Stimulated activated CD4-positive, alpha-beta T cell treated with anti-CD3 and anti-CD28 coated beads, Interleukin-1b, Interleukin-23, amount 100 ng/mL, for 1 hour (primary cell): ENCODE measurements at places on chromosomes 2 and 18.

- no peak for DNase-seq
Observed at GRCh38 chr2:153971855-153972254, 100.1 kb downstream of the GALNT13 start.

DNA sequence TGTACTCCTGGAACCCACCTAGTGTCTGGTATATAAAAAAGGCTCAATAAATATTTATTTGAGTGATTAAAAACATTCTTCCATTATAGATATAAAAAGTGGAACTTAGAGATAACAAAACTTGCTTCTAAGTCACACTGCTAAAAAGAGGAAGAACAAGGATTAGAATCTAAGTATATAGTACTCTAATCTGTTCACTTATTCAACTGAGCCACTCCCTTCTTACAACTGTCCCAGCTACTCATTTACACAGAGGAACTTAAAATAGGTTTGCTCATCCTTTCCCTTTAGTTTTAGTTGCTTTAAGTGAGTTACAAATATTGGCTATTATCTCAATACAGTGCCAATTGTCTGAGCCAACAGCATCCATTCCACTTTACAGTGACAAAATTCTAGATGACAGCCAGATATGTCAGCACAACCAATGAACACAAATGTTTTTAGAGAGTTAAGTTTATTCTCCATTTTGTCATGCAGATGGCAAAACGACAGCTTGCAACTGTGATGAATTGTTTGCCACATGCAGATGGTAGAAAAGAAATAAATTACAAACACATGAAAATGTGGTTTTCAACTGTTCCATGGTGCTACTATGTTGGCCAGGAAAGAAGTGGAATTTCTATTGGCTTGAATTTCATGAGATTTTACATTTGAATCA is 280.7 kb upstream of the ZC3H15 start:
- no peak for DNase-seq

DNA sequence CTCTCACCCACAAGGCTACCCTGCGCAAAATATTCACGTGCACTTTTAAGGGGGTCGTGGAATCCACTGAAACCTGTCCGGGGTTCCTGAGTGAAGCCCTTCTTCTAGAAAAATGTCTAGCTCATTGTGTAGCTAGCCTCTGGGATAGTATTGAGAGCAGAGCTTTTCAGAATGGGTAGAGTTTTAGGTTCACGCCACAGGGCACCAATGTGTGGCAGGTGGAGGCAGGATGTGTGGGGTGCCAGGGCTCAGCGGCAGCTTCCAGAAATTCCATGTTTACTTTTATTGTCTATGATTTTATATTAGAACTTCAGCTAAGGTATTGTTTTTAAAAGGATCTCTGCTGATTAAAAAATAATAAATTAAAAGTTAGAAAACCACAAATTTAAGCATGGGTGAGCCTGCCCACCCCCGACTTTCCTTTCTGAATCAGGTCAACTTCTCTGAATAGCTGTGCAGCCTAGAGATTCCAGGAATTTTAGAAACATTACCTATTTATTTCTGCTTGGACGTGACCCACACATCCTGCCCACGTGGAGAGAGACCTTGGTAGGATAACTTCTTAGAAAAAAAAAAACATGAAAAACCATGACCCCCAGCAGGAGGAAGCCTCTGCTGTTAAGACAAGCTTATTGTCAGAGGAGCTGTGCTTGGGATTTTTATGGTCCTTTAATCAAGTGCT is 163.7 kb downstream of the CTIF start:
- DNase-seq = no peak

DNA sequence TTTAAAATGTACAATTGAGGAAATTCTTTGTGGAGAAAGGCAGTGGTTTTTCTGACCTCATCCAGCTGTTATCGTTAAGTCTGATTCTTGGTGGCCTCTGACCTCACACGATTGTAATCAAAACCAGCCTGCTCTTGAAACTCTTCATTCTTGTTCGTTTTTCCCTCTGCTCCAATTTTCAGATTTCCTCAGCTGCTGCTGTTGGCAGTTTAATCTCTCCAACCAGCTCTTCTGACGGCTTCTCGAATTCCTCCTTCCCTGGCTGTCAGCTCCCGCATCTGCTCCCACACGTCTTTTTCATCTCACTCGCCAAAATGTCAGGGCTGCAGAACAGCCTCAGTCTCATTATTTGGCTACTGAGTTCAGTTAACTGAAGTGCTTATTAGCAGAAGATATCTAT is 136.1 kb downstream of the DCDC2C start:
- DNase-seq = no peak

DNA sequence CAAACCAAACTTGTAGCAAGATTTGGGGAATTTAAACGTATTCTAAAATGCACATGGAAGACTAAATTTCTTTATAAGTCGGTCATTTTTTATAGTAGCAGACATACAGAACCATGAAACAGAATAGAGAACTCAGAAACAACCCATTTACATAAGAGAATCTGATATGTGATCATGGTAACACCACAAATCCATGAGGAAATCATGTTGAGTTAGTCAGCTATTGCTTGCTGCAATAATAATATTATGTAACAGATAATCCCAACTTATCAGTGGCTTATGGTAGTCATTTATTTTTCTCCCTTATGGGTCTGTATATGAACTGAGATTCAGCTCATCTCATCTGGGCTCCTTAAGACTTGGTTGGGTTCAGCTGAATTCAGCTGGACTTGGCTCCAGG is 103.4 kb upstream of the SERTAD2 start:
- no peak for DNase-seq

GRCh38 chr2:156077041-156077742 is 255.3 kb downstream of the NR4A2 start:
- DNase-seq = no peak

GRCh38 chr2:31579996-31580320 is 780 bp downstream of the SRD5A2 start:
- no peak for DNase-seq

GRCh38 chr2:240432820-240433801 is 2.4 kb upstream of the GPC1 start:
- DNase-seq = no peak

DNA sequence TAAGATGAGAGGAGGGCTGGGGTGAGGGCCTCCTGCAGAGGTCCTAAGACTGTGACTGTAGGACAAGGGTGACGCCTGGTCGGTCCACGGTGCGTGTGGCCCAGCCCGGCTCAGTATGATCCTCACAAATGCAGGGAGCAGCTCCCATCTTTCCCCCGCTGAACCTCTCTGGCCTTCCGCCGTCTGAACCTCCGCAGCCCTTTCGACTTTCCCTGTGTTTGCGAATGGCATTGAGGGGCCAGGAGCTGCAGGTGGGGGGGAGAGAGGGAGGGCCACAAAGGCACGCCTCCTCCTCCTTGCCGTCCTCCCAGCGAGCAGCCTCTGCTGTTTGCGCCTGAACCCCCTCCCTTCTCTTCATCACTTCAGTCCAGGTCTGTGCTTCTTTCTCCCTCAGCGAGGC is 68.6 kb upstream of the PXDN start:
- no peak for DNase-seq

- no peak for DNase-seq
Observed at GRCh38 chr18:13530033-13530878, 196.1 kb downstream of the FAM210A start.

DNA sequence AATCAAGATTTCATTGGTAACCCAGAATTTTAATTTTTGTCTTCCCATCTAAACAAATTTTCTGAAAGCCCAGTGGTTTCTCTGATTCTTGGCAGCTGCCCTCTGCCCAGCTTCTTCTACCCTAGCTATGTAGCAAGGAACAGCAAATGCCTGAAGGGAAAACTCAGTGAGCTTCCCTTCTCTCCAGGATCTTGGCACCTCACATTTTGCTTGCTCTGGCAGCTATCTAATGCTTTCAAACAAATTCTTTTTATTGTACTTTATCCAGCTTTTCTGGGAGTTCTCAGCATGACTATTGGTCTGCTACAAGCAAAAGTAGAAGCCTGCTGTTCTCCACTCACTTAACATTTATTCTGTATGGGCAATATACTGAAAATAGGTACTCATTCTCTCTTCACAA is 18.3 kb upstream of the GFPT1 start:
- DNase-seq = no peak

DNA sequence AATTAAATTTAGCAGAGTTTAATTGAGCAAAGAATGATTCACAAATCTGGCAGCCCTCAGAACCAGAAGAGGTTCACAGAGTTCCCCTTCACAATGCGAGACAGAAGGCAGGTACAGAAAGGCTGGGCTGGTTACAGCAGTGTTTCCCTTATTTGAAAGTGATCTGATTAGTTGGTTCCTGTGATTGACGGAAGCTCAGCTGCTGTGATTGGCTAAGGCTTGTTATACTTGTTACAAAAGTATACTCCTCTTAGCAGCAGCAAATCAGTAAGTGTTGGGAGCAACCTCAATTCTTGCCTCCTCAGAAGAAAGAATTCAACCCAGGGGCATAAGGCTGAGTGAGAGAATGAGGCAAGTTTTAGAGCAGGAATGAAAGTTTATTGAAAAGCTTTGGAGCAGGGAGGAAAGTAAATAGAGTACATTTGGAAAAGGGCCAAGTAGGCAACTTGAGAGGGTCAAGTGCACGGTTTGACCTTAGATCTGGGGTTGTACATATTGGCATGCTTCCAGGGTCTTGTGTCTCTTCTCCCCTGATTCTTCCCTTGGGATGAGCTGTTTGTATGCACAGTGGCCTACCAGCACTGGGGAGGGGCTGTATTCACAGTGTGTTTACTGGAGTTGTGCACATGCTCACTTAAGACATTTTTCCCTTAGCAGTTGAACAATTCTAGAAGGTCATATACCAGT is 431.8 kb upstream of the RAB12 start:
- DNase-seq = no peak

- DNase-seq = no peak
Observed at GRCh38 chr2:216220976-216221375, 111.8 kb downstream of the XRCC5 start.

DNA sequence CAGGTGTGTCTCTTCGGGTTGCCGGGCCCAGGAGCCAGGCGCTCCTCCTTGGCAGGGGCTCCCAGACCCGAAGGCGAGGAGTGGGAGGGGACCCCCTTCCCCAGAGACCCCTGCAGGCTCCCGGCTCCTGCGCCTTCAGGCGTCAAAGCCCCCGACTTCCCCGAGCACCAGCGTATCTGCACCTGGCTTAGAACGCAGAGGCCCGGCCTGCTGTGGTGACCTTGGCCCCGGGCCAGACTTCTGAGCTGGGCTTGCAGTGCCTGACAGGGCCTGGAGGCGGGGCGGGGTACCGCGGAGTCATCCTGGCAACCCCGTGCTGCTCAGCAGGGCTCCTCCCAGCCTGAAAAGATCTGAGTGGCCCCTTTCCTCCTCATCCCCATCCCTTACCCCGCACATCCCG is 27.0 kb downstream of the SKA1 start:
- no peak for DNase-seq

DNA sequence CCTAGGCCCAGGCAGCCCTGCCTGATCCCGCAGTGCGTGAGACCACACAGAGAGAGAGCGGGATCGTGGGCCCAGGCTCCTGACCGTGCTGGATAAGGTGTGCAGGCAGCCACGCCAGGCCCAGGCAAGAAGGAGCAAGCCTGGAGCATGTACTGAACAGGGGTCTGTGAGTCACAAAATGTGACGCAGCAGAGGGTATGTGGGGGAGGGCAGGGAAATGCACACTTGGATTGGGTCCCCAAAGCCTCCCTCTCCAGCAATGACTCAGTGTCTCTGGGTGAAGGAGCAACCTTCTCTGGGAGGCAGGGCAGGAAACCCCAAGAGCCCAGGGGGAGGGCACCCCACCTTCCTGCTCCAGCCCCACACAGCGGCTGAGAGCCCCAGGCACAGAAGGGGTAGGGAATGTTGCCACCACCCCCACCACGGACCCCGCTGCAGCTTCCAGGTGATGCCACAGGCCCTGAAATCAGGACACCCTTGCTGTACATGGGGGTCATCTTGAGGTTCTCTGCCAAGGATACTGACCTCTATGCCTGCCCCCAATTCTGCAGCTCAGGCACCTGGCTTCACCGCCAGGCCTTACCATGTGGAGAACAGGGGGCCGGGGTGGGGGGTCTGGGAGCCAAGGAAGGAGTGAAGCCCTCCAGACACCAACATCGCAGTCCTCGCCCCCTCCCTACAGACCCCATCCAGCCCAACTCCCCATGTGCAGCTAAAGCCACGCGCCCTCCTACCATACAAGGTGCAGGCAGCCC is 1.3 kb upstream of the GPC1 start:
- no peak for DNase-seq

- DNase-seq = no peak
Observed at GRCh38 chr2:119253760-119254600, 30.3 kb downstream of the STEAP3 start.

GRCh38 chr2:173999724-174000123 is 34.6 kb upstream of the SP3 start:
- no peak for DNase-seq

GRCh38 chr18:79368681-79369080 is 27.0 kb upstream of the NFATC1 start:
- DNase-seq = no peak

DNA sequence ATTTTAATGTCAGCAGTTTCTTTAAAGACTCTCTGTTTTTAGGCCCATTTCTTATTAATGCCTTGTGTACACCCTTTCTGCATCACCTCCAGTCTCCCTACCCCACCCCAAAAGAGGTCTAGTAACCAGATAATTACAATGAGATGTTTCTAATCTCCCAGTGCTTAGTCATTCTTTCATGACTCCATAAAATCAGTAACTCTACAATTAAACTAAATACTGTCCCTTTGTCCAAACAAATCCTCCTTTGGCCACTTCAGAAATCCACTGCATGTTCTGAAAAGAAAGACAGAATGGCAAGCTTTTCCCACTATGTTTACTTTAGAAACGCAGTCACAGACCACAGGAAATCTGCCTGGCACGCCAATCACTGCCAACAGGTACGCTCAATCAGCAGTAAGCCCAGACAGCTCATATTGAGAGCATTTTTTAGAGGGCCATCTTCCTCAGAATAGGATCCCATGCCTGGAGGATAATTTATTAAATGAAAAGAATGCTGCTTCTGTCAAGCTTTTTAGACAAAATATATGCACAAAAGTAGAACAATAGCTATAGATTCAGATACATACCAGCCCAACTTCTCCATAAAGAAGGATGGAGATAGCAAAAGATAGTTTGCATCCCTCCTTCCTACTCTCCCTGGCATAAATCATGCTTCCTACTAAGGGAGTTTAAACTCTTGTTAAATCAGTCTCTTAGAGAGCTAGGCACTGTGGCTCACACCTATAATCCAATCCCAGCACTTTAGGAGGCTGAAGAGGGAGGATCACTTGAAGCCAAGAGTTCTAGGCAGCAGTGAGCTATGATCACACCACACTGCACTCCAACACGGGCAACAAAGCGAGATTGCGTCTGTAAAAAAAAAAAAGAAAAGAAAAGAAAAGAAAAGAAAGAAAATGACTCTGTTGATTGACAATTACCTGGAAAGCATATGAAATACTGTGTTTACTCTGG is 14.6 kb downstream of the CLASP1 start:
- no peak for DNase-seq

DNA sequence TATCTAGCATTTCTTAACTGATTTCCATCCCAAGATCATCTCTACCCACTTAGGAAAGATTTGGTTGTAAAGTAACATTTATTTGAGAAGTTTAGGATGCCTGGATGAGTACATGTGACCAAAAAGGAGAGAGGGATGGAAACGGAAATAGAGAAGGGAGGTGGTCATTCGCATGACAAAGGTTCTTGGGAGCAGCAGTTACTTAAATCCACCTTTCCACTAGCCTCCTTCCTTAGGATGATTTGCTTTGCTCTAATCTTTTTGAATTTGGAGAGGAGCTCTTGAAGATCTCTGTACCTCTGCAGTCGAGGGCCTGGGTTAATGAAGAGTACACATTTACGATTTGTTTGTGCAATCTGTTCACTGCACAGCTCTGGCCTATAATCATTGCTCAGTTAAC is 623.5 kb downstream of the EPHA4 start:
- no peak for DNase-seq
